ENCODE measurements at places on chromosomes 7 and 10.

GRCh38 chr10:10824591-10825148 is 193.0 kb upstream of the CELF2 start:
- DNase-seq, result no peak

DNA sequence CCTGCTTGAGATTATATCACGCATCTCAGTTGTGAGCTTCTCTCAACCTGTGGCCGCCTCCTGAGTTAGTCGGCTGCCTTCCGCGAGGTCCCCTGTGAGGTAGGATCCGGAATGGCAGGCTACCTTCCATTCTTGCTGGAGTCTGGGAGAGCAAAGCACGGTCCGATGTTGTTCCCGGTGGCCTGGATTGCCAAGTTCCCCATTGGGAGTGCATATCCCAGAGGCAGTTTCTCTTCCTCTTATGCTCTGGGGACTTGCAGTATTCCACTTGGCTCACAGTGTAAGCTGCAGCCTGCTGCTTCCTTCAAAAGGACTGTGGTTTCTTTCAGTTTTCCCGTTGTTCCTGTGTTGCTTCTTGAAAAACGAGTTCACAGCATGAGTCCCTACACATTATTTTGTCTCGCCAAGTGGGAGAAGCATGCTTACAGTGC is 225.4 kb upstream of the ZWINT start:
- no peak for DNase-seq

DNA sequence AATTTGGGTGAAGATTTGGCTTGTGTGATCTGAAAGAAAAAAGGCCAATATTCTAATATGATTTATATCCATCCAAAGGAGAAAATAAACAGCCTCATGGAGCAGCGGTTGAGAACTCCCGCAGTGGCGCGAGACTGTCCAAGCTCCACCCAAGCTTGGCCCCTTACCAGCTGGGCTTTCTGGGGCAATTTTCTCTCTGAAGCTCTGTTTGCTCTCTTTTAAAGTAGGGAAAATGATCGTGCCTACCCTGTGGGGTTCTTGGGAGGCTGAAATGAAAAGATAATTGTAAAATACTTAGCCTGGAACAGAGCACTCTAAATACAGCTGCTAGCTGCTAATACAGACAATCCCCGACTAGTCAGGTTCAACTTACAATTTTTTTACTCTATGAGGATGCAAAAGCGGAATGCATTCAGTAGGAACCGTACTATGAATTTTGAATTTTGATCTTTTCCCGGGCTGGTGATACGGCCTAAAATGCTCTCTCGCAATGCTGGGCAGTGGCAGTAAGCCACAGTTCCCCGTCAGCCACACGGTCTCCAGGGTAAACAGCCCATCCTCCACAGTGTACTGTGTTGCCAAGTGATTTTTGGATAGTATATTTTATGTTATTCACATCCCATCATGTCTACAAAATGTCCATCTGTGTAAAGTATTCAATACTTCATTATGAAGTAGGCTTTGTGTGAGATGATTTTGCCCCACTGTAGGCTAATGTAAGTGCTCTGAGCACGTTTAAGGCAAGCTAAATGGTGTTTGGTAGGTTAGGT is 137.7 kb downstream of the CHN2 start:
- DNase-seq, result no peak

GRCh38 chr7:116783666-116784318 is 78.6 kb upstream of the CAPZA2 start:
- DNase-seq, result no peak

- no peak for DNase-seq
Measured at GRCh38 chr10:16787361-16787791, 29.8 kb downstream of the RSU1 start.

DNA sequence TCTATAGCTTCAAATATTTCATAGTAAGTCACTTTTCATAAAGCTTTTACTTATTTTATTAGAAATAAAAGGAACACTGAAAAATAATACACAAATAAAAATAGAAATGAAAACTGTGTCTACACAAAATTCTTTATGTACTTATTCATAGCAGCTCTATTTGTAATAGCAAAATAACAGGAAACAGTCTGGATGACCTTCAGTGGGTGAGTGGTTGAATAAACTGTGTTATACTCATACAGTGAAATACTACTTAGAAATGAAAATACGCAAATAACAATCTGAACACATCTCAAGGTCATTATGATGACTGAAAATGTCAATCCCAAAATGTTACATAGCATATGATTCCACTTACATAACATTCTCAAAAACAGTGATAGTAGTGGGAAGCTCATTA is 138.7 kb upstream of the PCLO start:
- peak; percentile 13 for DNase-seq

- DNase-seq, result no peak
Measured at GRCh38 chr7:135189961-135190360, 19.5 kb upstream of the CYREN start.

All from M059J (cell line).